ENCODE measurements at places on chromosomes 16 and 17.

DNA sequence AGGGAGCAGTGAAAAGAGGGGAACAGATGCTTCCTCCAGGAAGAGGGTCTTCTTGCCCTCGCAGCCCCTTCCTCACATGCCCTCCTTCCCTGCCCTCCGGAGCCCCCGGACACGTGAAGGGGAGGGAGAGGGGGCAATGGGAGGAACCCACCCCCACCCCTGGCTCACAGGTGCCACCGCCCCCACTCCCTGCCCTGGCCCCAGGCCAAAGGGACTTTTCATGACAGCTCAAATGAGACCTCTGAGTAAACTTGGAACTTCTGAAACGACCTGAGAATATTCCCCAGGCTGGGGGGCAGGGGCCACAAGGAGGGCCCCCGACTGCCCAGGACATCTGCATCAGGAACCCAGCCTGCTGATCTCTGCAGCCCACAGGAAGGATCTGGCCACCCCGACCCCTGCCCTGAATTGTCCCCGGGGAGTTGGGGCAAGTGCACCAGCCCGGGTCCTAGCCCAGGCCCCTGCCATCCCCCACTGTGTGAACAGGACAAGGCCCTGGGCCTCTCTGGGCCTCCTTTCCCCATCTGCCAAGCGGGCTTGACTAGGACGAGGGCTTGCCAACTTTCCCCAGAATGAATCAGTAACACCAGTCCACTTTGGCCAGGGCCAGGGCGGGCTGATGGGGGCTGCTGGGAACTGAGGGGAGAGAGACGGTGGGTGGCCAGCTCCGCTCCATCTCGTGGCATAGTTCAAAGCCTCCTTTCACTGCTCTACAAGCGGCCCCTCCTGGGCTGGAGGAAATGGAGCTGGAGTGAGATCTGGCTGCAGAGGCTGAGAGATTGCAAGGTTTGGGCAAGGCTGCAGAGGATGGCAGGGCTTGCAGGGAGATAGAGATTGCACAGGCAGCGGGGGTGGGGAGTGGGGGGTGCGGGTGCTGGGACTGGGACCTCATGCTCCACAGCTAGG is 3.8 kb downstream of the IL21R start:
- peak; percentile 41 for DNase-seq

- no peak for DNase-seq
Observed at GRCh38 chr16:29684679-29685078, 5.7 kb downstream of the QPRT start.

DNA sequence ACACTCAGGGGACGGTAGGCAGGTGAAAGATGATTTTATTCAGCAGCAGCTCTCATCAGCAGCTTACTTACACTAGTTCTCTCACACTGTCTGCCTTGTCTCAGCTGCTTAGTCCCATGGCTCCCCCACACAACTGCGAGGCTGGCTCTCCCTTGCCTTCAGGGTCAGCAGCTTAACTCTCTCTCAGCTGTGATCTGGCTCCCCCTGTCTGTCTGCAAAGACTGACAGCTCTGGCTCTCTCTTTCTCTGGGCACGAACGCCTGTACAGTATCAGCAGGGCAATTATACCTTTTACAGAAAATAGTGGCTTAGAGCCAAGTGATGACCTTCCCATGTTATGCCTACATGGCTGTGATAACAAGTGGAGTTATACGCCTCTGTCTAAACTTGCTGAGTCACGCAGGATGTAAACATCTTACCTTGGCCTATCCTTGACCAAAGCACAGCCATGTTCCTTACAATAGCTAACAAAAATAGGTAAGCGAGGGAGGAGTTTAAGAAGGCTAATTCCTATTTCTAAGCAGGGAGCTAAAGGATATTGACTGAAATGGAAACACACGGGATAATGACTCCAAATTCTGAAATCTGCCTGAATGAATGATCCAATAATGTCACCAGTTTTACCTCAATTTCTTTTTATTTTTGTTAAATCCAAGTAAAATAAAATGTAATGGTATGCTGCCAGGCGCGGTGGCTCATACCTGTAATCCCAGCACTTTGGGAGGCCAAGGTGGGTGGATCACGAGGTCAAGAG is 1.1 kb upstream of the NDUFAB1 start:
- no peak for DNase-seq

DNA sequence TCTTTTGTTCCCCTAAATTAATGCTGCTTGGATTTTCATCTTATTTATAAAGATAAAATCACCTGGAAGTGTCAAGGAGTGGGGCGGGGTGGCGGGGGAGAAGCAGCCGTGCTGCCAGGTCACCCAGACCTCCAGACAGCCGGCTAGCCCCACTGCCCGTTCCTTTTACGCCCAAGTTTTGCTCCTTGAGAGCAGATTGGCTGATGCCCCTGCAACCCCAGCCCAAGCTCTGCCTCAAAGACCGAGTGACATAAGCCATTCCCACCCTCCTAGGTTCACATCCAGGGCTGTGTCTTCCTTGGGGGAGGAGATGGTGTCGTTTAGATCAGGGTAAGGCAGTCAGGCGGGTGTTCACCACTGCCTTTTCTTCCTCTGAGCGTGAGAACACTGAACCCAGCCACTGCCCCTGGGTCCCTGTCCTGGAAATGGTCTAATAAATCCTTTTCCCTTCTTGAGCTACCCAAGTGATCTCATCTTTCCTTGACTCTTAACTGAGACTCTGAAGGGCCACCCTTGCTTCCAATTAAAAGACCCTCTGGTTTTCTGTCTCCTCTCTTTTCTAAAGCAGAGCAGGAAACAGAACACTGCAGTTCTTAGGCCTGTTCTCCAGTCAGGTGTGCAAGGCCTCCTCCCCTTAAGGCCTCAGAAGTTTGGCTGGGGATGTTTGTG is 5.7 kb downstream of the PDF start:
- no peak for DNase-seq

DNA sequence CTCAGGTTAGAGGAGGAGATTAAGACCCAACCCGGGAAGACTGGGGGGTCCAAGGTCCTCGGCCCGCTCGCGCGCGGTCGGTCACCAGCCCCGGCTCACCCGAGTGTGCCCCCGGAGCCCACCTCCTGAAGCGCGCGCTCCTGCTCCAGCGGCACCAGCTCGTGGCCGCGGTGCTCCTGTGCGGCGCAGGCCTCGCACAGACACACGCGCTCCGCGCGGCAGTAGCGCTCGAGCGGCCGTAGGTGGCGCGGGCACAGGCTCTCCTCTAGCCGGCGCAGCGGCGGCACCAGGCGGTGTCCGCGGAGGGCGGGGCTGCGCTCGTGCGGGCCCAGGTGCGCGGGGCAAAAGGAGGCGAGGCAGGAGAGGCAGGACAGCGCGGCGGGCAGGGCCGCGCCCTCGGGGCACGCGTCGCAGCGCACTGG is 618 bp downstream of the TRIM47 start:
- peak; percentile 71 for DNase-seq

DNA sequence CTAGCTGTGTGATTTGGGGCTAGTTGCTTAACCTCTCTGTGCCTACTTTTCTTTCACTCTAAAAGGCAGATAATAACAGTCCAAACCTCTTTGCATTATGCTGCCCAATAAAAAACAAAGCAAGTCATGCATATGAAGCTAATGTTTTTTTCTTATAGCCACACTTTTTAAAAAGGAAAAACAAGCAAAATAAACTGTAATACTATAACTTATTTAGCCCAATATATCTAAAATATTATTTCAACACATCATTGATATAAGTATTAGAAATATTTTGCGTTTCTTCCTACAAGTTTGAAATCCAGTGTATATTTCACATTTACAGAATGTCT is 22.4 kb downstream of the ANKRD40 start:
- no peak for DNase-seq

GRCh38 chr17:42895185-42895555 is 5.4 kb upstream of the G6PC1 start:
- DNase-seq: no peak

DNA sequence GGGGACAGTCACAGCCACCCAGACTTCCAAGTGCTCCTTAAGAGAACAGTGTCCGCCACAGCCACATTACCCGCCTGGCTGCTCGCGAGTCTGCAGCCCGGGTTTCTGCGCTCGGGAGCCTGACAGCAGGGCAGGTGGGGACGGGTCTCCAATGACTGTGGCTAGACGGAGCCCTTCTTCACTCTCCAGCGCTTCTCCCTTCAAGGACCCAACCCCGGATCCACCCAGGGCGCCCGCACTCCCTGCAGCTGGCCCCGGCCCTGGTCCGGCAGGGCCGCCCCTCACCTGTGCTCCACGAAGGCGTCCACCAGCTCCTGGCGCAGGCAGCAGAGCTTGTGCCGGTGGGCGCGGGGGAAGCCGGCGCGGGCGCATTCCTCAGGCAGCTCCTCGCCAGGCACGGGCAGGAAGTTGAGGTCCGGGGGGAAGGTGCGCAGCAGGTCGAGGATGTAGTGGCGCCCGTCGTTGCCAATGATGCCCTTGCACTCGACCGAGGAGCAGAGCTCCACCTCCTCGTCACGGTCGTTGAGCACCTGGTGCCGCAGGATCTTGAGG is 13.9 kb downstream of the CLUH start:
- no peak for DNase-seq

DNA sequence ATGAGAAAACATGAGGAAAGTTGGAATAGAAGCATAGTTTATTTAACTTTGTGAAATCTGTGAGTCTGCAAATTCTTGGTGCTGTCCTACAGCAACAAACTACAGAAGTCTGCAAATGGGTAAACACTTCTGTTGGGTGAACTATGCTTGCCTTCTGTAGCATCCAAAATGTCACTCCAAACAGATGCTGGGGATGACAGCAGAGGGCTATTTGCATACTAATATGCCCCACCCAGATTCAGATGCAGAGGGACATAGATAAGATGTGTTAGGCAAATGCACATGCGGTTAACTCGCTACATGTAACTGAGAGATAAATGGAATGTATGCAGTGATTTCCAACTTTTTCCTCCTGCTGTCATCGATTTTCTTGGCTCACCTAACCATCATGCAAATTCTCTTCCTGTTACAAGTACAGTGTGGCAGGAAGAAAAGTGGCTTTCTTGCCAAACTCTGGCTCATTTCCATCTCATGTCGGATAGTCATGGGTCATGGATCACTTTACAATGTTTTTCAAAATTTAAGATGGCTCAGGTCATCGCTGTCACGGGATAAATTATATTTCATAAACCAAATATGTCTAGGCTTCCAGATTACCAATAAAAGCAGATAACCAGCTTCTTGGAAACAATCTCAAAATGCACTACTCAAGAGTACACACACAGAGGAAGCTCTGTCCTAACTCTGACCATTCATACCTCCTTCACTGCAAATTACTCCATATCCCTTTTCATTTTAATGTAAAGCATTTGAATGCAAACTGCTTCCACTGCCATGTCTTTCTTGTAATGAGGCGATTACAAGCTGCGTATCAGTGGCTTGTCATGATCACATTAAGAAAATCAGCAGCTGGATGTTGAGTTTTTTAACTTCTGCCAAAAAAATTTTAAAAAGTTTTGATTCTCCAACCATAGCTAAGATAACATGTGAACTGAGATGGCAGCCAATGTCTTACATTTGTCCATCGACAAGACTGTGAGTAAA is 47.7 kb downstream of the ADAMTS18 start:
- DNase-seq: no peak

GRCh38 chr17:4785311-4786105 is 656 bp downstream of the VMO1 start:
- no peak for DNase-seq

GRCh38 chr16:87144232-87144631 is 173.0 kb downstream of the C16orf95 start:
- no peak for DNase-seq

- DNase-seq: no peak
Observed at GRCh38 chr17:18102640-18103039, 5.9 kb upstream of the MYO15A start.

GRCh38 chr17:864315-864714 is 82.2 kb downstream of the MRM3 start:
- no peak for DNase-seq

GRCh38 chr17:59521465-59522126 is 43.8 kb upstream of the DHX40 start:
- DNase-seq: peak; percentile 55

DNA sequence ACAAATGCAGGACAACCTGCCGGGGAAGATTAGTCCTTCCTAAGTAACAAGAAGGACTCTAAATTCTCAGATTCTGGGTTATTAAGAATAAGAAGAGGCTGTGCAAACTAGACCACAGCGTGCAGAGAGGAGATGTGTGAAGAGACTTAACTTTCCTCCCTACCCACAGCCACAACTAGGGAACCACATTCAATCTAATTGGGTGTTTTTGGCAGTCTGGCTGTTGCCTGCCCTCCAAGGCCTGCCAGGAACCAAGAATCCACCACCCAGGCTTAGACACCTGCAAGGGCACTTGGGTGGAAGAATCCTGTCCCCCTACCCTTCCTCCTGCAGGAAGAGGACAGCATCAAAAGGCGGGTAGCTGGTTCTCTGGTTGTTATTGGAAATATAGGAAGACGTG is 202.0 kb downstream of the PARN start:
- no peak for DNase-seq

DNA sequence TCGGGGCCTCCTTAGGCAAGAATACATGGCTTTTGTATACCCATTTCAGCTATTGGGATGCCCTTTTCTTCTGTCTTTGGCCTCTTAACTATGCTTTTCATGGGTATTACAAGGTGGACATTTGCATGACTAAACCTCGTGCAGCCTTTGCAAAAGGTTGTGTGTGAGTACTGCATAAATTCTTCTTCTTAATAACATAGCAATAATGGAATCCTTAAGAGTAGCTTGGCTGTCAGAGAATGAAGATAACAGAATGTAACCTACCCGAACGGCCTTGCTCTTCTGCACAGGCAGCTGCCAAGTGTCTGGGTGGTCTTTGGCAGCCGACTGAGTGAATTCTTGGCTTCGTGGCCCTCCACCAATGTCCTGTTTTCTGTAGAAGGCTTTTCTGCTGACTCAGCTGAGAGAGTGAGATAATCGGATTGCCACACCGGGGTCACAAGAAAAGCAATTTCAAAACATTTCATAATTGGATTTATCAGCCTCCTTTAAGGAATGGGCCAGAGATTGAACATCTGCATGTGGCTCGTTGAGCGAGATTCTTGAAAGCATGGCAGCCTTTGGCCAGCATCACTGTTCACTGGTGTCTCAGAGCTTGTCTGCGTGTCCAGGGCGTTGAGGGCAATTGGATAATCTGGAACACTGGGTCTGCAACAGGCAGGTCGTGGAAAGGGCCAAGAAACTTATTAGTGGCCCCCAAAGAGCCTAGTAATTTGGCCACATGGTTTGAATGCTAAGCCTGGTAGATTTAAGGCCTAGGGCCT is 13.4 kb downstream of the IRF8 start:
- no peak for DNase-seq

GRCh38 chr17:59154721-59155438 is at the start of gene SKA2:
Gene SKA2 (minus strand): TSS chr17:59155186. CDS start chr17:59155163, 23 bp downstream.
- DNase-seq: peak; percentile 94

DNA sequence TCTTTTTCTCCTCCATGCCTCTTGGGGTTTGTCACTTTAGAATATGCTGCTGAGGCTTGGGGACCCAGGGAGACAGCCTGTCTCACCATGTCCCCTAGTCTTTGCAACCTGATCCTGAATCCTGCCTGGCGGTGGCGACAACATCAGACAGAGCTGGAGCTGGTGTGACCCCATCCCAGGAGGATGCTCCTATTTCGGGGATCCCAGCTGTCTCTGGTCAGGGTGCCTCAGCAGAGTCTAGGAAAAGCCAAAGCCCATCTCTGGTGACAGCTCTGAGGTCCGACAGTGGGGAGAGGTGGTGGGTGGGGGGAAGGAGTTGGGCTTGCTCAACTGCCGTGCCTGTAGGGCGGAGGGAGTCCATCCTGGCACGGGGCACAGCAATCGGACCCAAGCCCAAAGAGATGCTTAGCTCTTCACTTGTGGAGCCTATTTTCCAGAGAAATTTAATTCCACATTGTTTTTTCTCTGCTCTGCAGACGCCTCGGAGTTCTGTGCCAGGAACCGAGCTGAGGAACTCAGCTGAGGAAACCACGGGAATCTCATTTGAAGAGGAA is 10.3 kb upstream of the TNS4 start:
- DNase-seq: no peak

All from activated CD4-positive, alpha-beta T cell treated with anti-CD3 and anti-CD28 coated beads, Interleukin-2, amount 50 U/mL, for 1 hour (primary cell).